ENCODE measurements at places on chromosomes 5 and 9.

DNA sequence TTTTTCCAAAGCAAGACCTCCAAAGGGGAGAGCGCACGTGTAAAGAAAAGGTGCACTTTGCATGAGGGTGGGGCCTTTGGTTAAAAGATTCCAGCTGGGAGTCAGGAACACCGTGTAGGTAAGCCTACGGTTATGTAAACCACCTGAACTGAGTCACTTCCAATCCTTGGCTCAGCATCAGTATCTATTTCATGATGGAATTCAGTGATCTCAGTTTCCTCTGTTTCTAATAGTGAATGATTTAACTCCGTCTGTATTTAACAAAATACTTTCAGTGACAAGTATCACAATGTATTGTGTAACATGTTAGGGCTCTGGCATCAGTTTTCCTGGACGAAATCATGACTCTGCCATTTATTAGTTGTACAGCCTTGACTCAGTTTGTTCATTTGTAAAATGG is 1.3 kb upstream of the SVEP1 start:
- no peak for DNase-seq

DNA sequence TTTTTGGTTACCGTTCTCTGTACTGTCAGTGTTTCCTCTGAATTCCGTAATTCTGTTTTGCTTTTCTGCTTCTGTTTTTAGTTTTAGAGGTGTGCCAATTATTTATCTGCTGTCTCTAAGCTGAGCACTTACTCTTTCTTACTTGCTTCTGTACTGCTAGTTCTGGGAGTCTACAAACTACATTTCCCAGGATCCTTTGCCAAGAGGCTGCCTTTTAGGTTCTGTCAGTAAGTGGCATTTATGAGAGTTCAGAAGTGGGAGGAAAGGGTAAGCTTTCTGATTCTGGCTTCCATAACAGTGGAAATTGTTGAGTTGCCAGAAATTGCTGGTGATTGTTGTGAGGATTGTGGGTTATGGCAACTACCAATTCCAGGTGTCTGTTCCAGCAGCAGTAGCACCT is 102.4 kb downstream of the OSTF1 start:
- DNase-seq = no peak

DNA sequence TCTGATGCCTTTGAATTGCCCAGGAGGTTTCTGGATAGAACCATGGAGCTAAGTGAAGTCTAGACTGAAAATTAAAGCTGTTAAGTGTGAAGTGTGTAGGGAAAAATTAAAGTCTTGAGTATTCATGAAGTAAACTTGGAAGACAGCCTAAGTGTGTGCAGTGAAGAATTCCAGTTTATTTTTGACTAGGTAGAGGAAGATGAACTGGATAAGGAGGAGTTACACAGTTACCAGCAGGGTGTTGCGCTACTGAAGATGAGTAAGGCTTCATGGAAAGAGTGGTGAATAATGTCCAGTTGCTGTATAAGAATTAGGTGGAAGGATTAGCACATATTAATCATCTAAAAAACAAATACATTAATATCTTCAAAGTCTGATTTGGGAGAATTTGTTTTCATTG is 5.7 kb upstream of the CHD1 start:
- DNase-seq = no peak

DNA sequence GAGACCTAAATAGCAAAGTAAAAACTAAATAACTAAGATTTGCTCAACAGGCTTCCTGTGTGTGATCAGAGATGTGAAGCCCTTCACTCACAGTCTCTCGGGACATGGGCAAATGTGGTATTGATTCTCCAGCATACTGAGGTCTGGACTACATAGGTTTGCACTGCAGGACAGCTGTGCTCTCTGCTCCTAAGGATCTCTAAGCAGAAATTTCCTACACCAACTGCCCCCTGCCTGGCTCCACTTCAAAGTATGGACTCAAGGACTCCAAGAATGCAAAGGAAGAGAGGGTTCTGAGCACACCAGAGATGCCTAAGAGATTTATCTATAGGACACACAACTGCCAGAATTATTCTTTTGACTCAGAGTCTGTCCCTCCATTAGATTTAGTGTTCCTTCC is 487.2 kb downstream of the SEMA5A start:
- DNase-seq = no peak

DNA sequence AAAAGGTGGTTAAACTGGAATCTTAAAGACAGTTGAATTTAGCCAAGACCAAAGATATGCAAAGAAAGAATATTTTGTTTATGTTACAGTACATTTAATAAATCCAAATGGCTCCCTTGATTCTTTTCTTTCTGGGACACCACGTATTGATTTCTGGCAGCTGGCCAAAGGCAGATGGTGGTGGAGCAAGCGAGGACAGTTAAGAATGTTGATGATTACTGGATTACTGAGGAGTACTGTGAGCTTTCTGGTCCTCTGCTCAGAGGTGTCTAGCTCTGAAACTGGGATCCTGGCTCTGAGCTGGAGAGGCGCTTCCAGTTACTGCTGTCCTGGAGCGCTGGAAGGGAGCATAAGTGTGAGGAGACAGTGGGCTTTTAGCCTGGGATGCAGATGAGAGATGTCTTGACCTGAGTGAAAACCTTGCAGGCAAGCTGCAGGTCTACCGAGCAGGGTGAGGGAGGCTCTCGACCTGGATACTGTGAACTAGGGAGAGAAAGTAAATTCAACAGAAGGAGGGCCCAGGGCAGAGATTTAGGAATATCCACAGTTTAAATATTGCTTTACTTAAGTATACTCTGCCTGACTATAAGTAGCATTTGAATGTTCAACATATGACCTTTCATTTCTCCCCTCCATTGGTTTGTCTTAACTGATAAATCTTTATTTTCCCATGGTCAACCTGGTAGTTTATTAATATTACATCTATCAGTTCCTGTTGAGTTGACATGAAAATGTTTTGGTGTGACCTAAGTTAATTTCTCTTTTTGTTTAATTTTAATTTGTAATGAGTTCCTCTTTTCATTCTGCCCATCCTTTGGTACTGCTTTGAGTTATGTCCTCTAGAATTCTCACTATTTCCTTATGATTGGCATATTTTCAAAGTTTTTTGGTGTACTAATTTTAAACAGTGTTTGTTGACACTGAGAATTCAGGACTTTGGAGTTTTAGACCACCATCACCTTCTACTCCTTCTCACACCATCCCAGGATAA is 3.7 kb downstream of the SYK start:
- DNase-seq = no peak

GRCh38 chr5:58898538-58898937 is 315.7 kb downstream of the RAB3C start:
- DNase-seq = no peak
